NCI-H2029 treated with DMSO at 0.1 percent for 48 hours (cell line): ENCODE measurements at places on chromosomes 16 and 17.

- DNase-seq, result no peak
These were observed 17.6 kb downstream of the SPAG9 start for GRCh38 chr17:51103050-51103449.

DNA sequence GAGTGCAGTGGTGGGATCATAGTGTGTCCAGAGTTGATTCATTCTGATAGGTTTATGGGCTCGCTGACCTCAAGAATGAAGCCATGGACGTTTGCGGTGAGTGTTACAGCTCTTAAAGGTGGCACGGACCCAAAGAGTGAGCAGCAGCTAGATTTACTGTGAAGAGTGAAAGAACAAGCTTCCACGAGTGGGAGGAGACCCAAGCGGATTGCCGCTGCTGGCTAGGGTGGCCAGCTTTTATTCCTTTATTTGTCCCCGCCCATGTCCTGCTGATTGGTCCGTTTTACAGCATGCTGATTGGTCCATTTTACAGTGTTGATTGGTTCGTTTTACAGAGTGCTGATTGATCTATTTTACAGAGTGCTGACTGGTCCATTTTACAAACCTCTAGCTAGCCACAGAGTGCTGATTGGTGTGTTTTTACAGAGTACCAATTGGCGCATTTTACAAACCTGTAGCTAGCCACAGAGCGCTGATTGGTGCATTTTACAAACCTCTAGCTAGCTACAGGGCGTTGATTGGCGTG, 17.5 kb downstream of the CACNG4 start:
- DNase-seq, result no peak

DNA sequence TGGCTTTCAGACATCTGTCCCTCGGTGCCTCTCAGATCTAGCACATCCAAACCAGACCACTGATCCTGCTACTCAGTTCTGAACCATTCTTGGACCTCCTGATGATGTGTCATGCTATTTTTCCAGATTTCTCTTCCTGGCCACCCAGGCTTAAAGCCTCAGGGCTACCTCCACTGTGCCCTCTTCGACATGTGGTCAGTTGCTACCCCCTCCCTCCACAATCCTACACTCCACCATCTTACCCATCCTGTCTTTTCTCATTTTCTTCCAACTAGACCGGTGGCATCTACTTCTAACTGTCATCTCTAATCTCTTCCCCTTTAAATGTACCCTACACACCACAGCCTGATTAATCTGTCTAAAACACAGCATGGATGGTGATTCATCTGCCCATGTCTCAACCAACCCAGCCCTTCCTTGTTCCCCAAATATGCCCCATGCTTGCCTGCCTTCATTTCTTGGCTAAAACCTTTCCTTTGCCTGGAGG, 478.6 kb downstream of the SLC39A11 start:
- no peak for DNase-seq

GRCh38 chr16:89924925-89925307, 1.8 kb downstream of the TUBB3 start:
- no peak for DNase-seq

DNA sequence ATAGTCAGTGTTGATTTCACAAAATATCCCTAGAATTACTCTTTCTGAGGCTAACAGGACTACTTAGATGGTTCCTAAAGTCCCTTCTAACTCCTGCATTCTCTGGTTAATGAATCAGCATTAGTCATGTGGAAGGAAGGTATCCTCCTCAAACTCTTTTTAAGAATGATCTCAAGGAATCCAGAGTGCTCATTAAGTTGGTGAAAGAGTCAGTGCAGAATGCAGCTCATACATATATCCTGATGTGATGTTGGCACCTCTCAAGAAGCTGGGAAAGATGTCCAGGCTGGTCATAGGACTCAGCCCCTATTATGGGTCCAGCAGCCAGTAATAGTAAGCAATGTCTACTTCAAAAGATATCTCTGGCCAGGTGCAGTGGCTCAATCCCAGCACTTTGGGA, 65.5 kb downstream of the PIGL start:
- no peak for DNase-seq

DNA sequence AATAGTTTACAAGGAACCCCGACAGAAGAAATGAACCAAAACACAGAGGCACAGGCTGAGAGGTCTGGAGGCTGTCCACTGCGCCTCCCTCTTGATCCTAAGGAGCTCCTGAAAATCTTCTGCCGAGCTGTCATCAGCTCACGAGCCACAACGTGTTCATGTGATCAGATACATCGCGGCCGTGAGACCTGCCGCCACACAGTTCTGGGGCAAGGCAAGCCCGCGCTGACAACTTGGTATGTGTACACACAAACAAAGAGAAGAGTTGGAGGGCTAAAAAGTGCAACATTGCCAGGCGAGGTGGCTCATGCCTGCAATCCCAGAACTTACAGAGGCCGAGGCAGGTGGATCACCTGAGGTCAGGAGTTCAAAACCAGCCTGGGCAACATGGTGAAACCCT, 7.6 kb downstream of the EXOC7 start:
- no peak for DNase-seq

GRCh38 chr17:80261159-80261894, 675 bp downstream of the RNF213 start:
- DNase-seq, result no peak

- no peak for DNase-seq
These were observed 24.7 kb downstream of the NTAN1 start for GRCh38 chr16:15031179-15031578.

GRCh38 chr16:86955136-86955855, 361.9 kb downstream of the C16orf95 start:
- DNase-seq, result no peak

DNA sequence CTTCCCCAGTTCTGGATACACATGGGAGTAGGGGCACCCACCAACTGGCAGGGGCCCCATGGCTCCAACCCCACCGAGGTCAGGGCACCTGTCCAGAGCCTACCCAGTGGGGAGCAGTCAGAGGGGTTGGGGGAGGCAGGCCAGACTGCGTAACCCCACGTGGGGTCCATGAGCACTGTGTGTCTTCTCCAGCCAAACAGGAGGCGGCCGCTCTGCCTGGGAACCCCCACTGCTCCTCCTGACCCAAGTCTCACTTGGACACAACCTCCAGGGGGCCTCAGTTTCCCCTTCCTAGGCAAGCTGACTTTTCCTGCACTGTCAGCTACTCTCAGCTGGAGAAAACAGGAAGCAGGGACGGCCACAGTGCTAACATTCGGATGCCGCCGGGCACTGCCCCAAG, 7.5 kb downstream of the ZNF469 start:
- DNase-seq, result no peak

- no peak for DNase-seq
These were observed 46.5 kb downstream of the IRX5 start for GRCh38 chr16:54977211-54977610.
